ENCODE measurements at places on chromosomes 2 and 18. TPM values are rescaled to one million over a fixed set of nuclear protein-coding genes. Genes with fewer than 3 reads are reported as not detected.

SERPINB5 gene
- total RNA-seq, result 0.29 TPM

AKAIN1 gene
- total RNA-seq, result not detected

COLEC11 gene
- total RNA-seq, result not detected

SLC40A1 gene
- total RNA-seq, result 73.1 TPM

SCTR gene
- total RNA-seq, result not detected

FZD7 gene
- total RNA-seq, result 82.4 TPM

RUFY4 gene
- total RNA-seq, result not detected

TRIM43 gene
- total RNA-seq, result not detected

CENPA gene
- total RNA-seq, result 21.4 TPM

KLF11 gene
- total RNA-seq, result 3.5 TPM

CERKL gene
- total RNA-seq, result 0.15 TPM

CCDC74A gene
- 12.7 TPM for total RNA-seq

UGT1A7 gene
- total RNA-seq, result not detected

UGT1A8 gene
- not detected for total RNA-seq

LIMS1 gene
- 145 TPM for total RNA-seq

PDK1 gene
- total RNA-seq, result 36.9 TPM

EFEMP1 gene
- total RNA-seq, result 627 TPM

ANKRD29 gene
- 8.6 TPM for total RNA-seq

UPP2 gene
- not detected for total RNA-seq

RGPD5 gene
- total RNA-seq, result 13.6 TPM

CPO gene
- 0.17 TPM for total RNA-seq

SLC9A4 gene
- total RNA-seq, result not detected

PLCD4 gene
- total RNA-seq, result 11.8 TPM

KCNG3 gene
- not detected for total RNA-seq

MERTK gene
- total RNA-seq, result 0.29 TPM

ANKRD30BL gene
- not detected for total RNA-seq

C2orf80 gene
- not detected for total RNA-seq

IMPA2 gene
- 24.0 TPM for total RNA-seq

STON1 gene
- 14.4 TPM for total RNA-seq

ABCG8 gene
- not detected for total RNA-seq

SP5 gene
- total RNA-seq, result not detected

RESP18 gene
- not detected for total RNA-seq

CDH19 gene
- total RNA-seq, result not detected

NLRC4 gene
- total RNA-seq, result not detected

KLF7 gene
- 12.7 TPM for total RNA-seq

OTOF gene
- total RNA-seq, result not detected
